ENCODE measurements at places on chromosomes 5 and 9.

DNA sequence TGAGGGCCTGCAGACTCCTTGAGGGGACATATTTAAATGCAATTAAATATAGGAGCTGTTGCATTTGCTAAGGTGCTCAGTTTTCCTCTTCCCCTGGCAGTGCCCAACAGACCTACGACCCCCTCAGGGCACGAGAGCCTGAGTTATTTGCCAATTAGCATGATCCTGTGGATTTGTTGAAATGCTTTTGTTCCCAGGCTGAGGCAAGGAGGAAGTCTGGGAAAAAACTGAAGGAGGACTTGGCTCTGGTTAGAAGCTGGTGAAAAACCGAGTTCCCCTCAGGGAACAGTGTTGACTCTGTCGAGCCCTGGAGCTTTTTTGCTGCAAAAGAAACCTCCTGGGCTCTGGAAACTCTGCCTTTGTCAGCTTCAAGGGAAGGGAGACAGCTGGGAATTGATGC is 103.6 kb upstream of the SHB start:
- DNase-seq = peak; percentile 19

- no peak for DNase-seq
These were observed at the start of gene LEAP2 for GRCh38 chr5:132873119-132873929. Gene LEAP2 (plus strand): TSS chr5:132873668. CDS start chr5:132873695, 27 bp downstream.

- DNase-seq = peak; percentile 34
These were observed 93.5 kb downstream of the GLDC start for GRCh38 chr9:6552033-6552432.

- DNase-seq = no peak
These were observed 338.2 kb downstream of the NPR3 start for GRCh38 chr5:33049298-33049697.

GRCh38 chr9:130815242-130815808 is 19.7 kb upstream of the ABL1 start:
- no peak for DNase-seq

DNA sequence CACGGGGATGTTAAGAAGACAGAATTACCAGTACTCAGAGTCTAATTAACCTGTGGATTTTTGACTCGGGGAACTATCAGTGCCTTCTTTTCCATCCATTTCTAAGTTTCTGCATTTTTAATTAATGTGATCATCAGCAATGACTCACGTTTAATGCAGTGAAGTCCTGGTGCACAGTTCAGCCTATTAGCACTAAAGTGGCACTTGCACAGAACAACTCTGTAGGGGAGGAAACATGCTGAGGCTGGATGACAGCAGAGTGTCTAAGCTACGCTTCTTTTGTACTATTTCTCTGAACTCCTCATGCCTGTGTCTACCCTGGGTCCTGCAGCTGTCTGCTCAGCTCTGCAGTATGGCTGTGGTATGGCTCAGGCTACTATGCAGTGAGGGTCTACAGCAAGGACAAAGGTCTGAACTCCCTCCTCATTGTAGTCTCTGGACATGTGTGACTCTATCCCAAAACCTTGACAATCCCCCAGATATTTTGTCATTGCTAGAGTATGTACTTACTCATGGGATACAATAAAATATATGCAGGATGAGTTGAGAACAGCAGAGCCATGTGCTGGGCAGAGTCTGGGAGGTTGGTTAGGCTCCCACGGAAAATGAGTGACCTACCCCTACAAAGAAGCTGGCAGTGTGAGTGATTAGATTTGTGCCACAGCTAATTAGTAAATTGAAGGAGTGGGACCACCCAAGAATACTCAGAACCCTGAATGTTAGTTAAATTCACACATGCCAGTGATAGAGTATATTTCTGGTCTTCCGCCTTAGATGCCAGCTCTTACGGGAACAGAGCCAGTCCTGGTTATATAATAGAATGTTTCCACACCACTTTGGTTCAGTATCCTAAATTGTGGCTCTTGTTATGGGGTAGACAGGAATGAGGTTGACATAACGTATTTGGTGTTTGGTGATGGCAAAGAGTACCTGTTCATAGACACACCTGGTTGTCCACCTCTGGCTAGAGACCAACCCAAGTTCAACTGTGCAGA is 148.0 kb downstream of the GHR start:
- DNase-seq = no peak

GRCh38 chr5:6543830-6544560 is 88.8 kb downstream of the NSUN2 start:
- DNase-seq = no peak

GRCh38 chr5:1516615-1517601 is 6.9 kb downstream of the LPCAT1 start:
- DNase-seq = no peak

Measured in NCI-H2029 treated with DMSO at 0.1 percent for 48 hours (cell line).